CD4-positive, alpha-beta T cell treated with Interleukin-21 for 1 hour (primary cell): ENCODE measurements at places on chromosomes 1 and 21.

DNA sequence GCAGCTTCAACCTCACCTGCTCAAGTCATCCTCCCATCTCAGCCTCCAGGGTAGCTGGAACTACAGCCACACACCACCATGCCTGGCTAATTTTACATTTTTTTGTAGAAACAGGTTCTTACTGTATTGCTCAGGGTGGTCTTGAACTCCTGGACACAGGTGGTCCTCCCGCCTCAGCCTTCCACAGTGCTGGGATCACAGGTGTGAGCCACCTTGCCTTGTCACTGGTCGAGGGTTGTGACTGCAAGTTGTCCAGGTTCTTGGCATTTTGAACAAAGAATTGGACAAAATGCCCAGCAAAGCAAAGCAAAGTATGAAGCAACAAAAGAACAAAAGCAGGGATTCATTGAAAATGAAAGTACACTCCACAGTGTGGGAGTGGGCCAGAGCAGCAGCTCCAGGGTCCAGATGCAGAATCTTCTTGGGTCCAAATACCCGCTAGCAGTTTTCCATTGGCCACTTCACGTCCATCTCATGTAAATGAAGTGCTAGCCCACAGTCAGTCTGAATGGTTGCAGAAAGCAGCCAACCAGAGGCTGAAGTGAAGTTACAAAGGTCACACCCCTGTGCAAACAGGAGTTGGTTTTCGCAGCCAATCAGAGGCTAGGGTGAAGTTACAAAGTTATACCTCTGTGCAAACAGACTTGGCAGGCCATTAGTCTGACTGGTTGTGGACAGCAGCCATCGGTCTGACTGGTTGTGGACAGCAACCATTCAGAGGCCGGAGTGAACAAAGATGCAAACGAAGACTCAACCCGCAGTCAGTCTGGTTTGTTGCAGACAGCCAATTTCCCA is 109.5 kb upstream of the KIF26B start:
- DNase-seq, result no peak

- no peak for DNase-seq
Observed at GRCh38 chr1:159911326-159912070, 11.5 kb upstream of the CFAP45 start.

DNA sequence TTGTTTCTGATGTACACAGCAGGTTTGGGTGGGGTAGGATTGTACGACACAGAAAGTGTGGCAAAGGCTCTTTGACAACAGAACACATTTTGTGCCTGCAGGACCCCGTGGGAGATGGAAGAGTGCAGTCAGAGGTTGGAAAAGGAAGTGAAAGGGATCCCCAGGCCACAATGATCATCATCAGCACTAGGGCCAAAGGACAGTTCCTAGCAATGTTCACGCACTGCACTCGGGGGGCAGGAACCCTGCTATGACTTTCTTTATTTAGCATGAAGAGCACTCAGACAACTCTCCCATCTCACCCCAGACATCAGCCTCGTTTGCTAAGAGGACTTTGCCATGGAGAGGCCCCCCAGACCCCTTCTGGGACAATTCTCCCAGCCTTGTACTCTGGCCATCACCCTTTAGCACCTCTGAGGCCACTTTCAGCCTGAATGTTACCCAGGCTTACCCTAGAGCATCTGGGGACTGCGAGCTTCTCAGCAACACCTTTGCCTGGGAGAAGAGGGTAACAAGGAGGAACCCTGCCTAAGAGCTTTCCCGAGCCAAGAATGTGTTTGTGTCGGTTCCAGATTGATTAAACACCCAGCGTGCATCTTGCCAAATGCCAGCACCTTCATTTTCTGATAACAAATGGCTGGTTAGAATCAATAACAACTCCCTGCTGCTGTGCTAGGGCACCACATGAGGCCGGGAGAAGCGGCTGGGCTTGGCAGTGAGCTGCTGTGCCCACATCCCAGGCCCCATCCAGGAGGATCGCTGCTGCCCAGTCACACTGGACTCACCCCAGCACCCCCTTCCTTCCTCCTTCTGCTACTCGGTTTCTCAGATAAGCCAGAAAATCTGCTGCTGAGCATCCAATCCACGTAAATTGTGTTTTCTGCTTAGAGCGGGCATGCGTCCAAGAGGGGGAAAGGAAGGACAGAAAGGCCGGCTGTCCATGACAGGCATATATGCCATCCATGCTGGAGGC is 633.1 kb downstream of the AJAP1 start:
- DNase-seq, result no peak

- no peak for DNase-seq
Observed at GRCh38 chr1:121558514-121558913, 373.7 kb downstream of the SRGAP2C start.

- no peak for DNase-seq
Observed at GRCh38 chr1:101507547-101507971, 270.7 kb downstream of the S1PR1 start.

DNA sequence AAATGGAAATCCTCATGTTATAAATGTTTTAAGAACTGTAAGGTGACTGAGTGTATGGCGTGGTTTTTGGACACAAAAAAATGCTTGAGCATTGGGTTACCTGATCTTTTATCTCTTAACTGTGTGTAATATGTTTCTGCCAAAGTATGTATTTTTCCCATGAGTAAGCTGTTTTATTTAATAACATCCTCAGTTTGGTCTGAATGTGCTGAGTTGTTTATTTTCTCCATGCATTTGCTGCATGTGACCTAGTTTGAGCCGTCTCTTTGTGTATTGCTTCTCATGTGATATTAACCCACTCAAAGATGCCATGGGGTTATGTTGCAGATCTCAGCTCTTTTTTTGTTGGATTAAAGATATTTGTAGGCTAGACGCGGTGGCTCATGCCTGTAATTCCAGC is 6.1 kb upstream of the LYPLA2 start:
- DNase-seq, result no peak

- DNase-seq, result peak; percentile 15
Observed at GRCh38 chr1:58986996-58987767, 203.3 kb upstream of the JUN start.

DNA sequence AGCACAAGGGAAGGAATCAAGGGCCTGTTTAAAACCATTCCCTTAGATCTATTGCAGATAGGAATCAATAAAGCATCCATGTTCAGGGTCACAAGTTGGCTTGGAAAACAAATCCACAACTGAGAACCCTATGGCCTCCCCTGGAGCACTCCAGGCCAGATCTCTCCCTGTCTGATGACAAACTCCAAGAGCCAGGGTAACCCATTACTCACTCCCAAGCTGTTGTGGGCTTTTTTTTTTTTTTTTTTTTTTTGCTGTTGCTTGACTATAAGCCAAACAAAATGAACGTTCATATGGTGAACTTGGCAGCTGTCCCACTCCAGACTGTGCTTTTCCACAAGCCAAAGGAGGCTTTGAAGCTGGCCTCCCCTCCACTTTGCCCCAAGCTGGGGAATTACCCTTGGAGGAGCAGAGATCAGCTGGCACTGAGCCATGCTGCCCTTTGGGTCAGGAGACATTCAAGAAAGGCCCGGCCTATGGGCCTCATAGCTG is 35.7 kb upstream of the VAV3 start:
- DNase-seq, result no peak

- peak; percentile 38 for DNase-seq
Observed at GRCh38 chr1:1665815-1666251, 7.0 kb upstream of the CDK11B start.

DNA sequence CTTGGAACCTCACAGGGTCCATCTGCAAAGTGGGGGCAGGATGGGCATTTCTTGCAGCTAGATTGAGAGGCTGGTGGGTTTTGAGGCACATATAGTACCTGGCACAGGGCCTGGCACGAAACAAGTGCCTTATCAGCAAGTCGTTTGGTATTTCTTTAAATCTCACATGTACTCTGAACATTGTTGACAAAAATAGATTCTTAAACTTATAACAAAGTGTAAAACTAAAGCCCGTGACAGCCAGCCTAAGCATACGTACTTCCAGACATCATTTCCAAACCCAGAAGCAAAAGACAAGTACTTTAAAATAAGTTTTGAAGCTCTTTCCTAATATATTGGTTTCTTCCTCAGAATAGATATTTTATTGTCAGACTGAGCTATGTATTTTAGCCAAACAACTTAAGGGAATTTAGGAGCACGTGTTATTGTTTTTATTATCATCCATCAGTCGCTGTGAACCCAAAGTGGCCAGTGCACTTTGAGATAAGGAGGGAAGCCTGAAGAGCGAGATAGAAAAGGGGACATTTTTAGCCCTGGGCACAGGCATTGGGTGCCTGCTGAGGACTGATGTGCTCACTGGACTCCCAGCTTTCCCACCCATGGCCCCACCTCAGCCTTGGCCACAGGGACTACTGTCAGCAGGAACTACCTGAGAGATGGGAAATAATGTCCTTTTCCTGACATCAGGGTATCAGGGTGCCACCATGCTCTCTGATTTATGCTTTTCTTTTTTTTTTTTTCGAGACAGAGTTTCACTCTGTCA is 3.0 kb downstream of the FBLIM1 start:
- DNase-seq, result no peak

GRCh38 chr21:17610911-17611310 is 1.8 kb downstream of the BTG3 start:
- no peak for DNase-seq

DNA sequence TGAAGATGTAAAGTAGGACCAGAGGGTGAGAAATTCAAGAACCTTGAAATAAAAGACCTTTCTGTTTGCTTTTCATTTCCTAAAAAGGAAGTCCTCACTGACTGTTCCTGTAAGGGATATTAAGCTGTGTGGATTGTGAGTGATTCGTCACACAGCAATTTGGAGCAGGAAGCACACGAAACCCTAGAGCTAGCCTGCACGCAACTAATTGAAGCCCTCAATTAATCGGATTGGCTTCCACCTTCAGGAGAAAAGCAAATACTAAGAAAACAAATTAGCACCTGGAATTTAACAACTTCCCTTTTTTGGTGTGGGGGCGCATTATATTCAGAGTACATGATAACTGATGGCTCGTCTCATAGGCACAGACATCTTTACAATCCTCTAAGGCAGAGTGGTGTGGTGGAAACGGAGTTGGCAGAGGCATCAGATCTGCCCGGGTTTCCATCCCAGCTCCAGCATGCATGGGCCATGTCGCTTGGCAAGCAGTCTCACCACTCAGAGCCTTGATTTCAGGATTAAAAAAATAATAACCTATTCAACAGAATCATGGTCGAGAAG is 95.2 kb downstream of the KCNJ15 start:
- DNase-seq, result no peak

DNA sequence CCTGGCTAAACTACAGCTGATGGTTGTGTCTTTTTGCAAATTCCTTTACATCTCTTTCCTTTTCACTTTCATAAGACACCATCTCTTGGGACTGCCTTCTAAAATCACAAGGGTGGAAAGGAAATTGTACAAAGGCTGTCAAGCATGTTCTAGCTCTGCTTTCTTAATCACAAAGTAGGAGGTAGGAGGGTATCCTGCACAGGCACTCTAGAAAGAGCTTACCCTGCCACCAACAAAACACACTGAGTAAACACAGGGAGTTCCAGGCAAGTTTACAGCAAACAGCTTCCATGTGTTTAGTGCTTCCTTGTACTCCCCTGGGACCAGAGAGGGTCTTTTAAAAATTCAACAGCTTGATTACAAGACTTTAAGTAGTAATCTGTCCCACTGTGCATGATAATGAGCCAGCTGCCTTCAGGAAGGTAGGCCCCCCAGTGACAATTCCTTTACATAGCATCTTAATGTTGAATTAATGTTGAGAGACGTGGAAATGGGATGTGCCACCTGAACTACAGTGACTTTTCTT is 2.4 kb downstream of the PLPP3 start:
- DNase-seq, result no peak

GRCh38 chr1:29839726-29840125 is 603.4 kb downstream of the PTPRU start:
- DNase-seq, result no peak

DNA sequence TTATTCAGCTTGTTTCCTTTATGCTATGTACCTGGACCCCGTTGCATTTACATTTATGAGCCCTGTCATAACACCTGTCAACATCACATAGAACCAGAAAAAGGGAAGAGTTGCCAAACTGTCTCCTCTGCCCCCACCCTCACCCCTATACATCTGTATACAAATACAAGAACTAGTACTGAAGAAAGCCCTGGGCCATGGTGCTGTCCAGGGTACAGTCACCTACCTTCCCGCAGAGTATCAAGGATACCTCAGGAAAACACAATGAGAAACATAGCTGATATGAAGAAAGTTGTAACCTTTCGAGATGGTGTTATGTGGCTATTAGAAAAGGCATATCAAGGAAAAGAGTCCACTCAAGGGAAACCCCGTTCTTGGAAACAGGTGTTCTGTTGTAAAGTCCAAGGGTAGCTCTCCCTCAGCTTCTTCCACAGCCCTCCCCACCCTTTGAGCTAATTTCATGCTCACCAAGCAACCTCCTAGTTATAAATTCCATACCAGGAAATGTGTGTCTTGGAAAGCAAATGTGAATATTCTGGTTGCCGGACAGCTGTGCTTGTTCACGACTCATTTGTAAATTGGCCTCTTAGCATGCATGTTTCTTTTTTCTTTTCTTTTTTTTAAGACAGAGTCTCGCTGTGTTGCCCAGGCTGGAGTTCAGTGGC is 16.7 kb upstream of the AVPR1B start:
- no peak for DNase-seq

GRCh38 chr1:63116016-63116415 is 206.4 kb upstream of the FOXD3 start:
- DNase-seq, result no peak

GRCh38 chr1:76144247-76144646 is 69.7 kb downstream of the ST6GALNAC3 start:
- no peak for DNase-seq

DNA sequence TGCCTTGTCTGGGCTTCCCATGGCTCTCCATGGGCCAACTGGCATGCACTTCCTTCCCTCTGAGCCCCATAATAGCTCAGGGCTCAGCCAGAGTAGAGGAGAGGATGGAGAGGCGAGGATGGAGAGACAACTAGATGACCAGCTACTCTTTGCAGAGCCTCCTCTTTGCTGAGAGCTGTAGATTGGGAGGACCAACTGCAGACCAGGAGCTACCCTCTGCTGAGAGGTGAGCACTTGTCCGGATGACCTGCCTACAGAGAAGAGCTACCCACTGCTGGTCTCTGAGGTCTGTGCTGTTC is 58.0 kb upstream of the ETV3 start:
- DNase-seq, result no peak

GRCh38 chr1:29625084-29625420 is 388.7 kb downstream of the PTPRU start:
- DNase-seq, result no peak

GRCh38 chr1:87325982-87326738 is 2.5 kb upstream of the LMO4 start:
- peak; percentile 76 for DNase-seq

GRCh38 chr21:15031790-15032357 is 32.9 kb downstream of the NRIP1 start:
- DNase-seq, result no peak

- DNase-seq, result no peak
Observed at GRCh38 chr1:198116069-198116468, 40.7 kb upstream of the NEK7 start.

- DNase-seq, result no peak
Observed at GRCh38 chr1:21435646-21436487, 4.1 kb upstream of the NBPF3 start.

GRCh38 chr1:95561346-95561745 is 327.3 kb downstream of the RWDD3 start:
- DNase-seq, result no peak
